ENCODE measurements at places on chromosomes 12 and 14.

DNA sequence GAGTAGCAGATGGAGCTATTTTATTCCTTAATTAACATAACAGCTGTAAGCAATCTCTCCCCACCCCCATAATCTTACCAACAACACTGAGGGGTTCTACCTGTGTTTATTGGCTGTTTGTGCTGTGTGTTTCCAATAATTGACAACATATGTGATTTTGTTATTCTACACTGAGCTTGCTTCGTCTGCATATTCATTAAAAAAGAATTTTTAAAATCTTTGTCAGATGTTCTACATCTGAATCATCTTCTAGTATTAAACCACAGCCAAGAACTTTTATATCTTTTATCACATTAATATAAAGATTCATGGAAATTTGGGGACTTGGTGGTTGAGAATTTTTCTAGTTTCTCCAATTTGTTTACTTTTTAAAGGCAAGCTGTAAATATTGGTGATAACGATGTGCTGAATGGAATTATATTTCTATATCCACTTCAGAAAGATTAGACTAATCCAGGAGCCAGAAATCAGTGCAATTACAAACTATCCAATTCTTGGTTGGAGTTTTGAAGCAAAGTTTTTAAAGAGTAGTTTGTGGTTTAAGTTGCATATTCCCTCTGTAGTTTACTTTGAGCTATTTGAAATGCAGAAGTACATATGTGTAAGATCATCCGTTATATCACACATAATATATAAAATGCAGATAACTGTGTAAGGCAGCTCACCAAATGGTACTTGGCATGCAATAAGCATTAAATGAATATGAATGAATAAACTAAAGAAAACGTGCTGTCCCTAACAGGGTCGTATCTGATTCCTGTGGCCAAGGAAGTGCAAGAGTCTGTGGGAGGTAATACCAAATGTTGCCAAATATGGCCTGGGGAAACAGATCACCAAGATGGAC lies 206.9 kb downstream of the PELI2 start:
- DNase-seq: peak; percentile 48

GRCh38 chr14:51424041-51424440 lies 184.0 kb downstream of the TMX1 start:
- DNase-seq: no peak

GRCh38 chr12:123134271-123134671 lies 16.6 kb downstream of the PITPNM2 start:
- DNase-seq: no peak

DNA sequence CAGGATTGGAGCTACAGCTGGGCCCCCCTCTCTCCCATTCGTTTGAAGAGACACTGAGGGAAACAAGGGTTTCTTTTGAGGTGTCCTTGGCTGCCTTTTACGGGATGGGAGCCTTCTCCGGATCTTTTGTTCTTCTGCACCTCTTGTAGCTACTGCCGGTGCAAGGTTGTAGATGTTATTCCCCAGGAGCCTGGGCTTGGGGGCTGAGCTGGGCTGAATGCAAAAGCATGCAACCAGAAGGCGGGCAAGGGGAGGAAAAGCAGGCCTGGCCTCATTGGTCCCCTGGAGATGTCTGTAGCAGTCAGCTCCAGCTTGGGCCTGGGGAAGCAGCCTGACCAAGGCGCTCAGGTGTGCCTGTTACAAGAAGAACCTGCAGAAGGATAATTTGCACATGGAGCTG lies 110.3 kb downstream of the GCH1 start:
- DNase-seq: no peak

DNA sequence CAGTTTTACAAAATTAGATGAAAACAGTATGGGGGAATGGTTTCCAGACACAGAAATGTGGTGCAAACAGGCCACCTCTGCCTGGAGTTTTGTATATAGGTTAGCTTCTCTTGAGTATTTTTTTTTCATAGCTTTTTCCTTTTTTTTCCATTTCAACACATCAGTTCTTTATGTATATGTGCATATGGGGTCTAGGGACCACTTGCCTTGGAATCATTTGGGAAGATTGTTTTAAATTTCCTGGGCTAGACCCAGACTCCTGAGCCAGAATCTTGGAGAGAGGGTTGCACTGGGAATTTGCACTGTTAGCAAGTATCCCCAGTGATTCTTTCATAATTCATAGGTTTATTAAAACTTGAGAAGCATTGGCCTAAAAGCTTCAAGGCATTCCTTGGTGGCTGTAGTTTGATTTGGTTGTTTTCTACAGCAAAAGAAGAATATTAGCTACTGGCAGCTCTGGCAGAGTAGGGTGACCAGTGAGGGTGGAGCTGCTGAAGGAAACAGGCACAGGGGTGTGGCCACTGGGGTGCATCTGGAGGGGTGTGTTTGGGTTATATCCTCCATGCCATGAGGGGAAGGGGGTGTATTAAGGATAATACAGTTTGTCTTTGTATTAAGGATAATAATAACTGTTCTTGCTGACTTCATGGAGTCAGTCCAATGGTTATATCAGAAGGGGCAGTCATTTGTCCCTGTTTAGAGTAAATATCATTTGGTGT lies 22.8 kb downstream of the PPP1R36 start:
- no peak for DNase-seq

DNA sequence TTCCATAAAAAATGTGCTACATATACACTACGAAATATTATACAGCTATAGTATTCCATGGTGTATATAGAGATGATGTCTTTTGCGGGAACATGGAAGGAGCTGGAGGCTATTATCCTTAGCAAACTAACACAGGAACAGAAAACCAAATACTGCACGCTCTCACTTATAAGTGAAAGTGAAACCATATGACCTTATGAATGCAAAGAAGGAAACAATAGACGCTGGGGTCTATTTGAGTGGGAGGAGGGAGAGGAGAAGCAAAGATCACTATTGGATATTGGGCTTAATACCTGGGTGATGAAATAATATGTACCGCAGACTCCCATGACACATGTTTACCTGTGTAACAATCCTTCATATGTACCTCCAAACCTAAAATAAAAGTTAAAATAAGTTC lies 142.8 kb downstream of the LRFN5 start:
- DNase-seq: peak; percentile 30

GRCh38 chr14:50471838-50472465 lies 60.4 kb downstream of the MAP4K5 start:
- DNase-seq: no peak

DNA sequence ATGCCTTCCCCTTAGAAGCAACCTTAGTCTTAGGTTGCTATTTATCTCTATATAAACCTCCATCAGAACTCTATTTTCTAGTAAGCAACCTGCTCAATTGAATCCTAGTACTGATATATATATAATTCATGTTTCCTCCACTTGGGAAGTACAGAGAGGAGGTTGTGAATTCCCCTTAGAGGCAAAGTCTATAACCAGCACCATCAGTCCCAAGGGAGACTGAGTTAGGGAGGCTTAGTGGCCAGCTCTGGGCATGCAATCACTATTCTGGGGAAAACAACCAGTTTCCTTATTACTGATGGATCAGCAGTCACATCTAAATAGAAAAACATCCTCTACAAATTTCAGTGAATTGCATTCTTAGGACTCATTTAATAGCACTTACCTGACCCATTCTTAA lies 489.1 kb downstream of the RMST start:
- no peak for DNase-seq

DNA sequence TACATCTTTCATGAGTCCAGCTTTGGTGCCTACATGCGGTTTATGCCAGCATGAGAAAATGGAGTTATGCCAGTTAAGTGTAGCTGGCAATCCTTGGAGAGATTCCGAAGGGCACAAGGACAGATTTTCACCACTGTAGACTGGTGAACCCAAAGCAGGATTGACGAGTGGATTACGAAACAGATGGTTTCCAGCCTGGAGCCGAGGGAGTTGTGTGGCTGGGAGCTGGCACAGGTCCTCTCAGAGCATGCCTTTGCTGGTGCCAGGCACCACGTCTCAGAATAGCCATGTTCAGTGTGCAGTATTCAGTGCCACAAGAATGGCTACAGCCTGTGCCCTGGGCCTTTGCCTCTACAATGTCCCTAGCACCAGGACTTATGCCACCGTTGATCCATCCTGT lies 13.2 kb downstream of the KCNH3 start:
- peak; percentile 22 for DNase-seq

DNA sequence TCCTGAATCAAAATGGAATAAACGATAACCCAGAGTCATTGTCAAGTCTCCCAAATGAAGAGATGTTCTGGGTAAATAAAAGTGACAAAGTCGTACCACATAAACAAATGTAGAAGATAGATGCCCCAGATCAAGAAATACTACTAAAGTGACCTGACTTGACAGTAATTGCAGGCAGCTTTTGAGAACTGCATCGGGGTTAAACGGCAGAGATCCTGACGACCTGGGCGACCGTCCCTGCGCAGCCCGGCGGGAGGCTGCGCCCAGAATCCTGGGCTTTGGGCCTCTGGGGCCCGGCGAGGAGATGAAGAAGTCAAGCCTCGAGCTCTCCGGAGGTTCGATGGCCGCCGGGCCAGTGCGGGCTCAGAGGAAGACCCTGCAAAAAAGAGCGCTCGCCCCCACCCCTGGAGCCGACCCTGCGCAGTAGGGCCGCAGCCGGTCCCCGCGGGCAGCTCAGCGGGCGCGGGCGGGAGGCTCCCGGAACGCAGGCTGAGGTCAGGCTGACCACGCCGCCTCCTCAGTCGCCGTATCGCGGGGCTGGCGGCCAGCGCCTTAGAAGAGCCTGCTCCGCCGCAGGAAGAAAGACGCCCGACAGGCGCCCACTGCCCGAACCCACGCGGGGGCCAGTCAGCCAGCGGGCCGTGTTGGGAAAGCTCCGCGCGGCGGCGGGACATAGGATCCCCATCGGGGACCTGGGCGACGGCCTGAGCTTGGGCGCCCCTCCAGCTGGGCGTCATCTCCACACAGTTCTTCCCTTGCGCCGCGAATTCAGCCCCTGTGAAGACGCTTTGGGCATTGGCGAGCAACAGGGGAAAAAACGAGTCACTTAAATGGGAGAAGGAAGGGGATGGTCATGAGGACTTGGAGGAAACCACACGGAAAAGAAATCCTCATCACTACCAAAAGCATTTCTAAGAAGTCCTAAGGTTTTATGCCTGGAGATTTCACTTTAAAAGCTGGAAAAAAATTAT lies 16.0 kb downstream of the NKX2-1 start:
- DNase-seq: no peak

DNA sequence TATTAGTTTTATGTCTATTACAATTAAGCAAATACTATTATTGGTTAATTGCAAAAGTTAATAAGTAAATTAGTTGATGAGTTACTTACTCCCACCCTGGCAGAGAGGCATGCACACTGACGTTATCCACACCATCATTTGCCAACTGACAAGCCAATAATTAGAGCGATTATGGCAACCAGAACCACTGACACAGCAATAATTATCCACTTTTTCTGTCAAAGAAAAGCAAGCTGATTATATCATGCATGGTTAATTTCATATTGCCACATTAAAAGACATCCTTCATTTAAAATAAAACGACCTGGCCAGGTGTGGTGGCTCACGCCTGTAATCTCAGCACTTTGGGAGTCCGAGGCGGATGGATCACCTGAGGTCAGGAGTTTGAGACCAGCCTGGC lies 43.1 kb downstream of the STX2 start:
- DNase-seq: no peak

DNA sequence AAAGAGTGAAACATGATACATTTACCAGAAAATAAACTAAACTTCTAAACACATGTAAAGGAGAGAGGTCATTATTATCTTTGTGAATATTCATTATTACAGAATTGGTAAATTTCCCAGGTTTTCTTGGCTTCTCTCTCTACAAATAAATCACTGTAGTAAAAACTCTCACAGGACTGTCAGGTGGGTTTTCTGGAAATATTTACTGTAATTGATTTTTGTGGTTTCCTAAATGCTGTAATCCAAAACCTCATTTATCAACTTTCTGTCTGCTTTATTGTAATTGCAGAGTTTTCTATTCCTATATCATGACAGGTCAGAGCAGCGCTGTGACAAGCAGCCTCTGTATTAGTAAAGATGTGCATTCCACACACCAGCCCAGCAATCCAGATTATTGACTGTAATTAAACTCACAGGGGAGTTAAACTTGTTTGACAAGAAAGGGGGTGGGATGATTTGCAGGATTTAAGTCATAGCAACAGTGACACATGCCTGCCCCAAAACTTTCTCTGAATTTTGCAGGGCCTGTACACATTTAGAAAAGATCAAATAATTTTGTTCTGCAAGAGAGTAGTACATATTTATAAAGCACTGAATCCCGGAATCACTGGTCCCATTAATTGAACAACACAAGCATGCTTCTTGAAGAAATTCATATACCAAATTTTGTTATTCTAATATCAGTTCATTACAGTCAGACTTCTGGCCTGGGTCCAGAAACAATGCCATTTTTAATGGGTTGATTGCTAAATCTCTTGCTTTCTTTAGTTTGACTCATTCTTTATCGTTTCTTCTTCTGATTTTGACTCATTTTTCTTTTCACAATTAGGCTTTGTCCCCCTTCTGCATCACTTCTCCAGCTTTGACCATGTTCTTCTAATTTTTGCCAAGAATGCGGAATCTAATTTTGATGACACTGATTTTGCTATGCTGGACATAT lies 42.2 kb downstream of the PTPRO start:
- DNase-seq: peak; percentile 34

GRCh38 chr12:2759733-2760132 lies 35.0 kb upstream of the FKBP4 start:
- DNase-seq: no peak

GRCh38 chr14:70887737-70888499 lies 19.3 kb upstream of the PCNX1 start:
- no peak for DNase-seq

- DNase-seq: no peak
Observed at GRCh38 chr12:57446292-57446960, 8.7 kb upstream of the INHBE start.

GRCh38 chr14:99274346-99275221 lies 2.6 kb upstream of the BCL11B start:
- DNase-seq: peak; percentile 80

- DNase-seq: no peak
Observed at GRCh38 chr12:71194657-71195056, 36.9 kb upstream of the TSPAN8 start.

- no peak for DNase-seq
Observed at GRCh38 chr12:111971800-111972199, 41.2 kb downstream of the TMEM116 start.

DNA sequence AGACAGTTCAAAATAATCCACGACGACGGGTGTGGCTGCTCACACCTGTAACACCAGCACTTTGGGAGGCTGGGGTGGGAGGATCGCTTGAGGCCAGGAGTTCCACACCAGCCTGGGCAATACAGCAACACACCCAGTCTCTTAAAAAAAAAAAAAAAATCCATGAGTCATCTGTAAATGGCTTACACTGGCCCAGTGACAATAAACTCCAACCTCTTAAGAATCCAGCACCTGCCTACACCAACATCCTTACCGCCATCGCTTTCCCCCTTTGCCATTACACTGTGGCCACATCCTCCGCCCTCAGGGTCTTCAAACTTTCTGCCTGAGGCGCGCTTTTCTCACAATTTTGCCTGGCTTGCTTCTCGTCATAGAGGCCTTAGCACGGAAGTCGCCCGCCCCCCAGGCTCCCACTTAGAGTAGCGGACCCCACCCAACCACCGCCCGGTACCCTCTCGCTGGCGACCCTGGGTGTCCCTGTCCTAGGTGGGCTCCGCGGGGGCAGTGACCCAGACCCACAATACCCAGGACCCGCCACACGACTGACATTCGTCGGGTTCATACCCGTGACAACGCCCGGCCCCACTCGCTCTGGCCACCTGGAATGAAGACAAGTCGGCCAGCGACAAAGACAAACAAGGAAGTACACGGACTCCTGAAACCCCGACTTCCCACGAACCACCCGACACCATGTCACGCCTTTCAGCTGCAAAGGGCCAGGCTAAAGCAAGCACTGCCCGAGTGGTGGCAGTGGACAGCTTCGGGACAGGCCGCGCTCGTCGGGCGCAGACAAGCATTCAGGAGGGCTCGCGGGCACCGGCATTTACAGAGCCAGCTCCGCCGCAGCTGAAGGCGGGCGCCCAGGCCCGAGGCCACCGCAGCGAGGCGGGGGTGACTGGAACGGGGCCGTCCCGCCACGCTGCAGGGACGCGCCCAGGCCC lies 636 bp downstream of the GOLGA3 start:
- DNase-seq: peak; percentile 71
